ENCODE measurements at places on chromosomes 4 and X. TPM values are rescaled to one million over a fixed set of nuclear protein-coding genes. Genes with fewer than 3 reads are reported as not detected.

The AMTN gene
- not detected for polyA plus RNA-seq

The MAGEC2 gene
- not detected for polyA plus RNA-seq

The HPGD gene
- 0.28 TPM for polyA plus RNA-seq

The RBM47 gene
- not detected for polyA plus RNA-seq

The SPANXD gene
- not detected for polyA plus RNA-seq

The KLKB1 gene
- polyA plus RNA-seq, result 2.2 TPM

Measured in Purkinje cell (primary cell).